Stimulated activated CD8-positive, alpha-beta memory T cell treated with anti-CD3 and anti-CD28 coated beads, Interleukin-15, amount 100 ng/mL, for 24 hours (primary cell): ENCODE measurements at places on chromosomes 1 and 21.

DNA sequence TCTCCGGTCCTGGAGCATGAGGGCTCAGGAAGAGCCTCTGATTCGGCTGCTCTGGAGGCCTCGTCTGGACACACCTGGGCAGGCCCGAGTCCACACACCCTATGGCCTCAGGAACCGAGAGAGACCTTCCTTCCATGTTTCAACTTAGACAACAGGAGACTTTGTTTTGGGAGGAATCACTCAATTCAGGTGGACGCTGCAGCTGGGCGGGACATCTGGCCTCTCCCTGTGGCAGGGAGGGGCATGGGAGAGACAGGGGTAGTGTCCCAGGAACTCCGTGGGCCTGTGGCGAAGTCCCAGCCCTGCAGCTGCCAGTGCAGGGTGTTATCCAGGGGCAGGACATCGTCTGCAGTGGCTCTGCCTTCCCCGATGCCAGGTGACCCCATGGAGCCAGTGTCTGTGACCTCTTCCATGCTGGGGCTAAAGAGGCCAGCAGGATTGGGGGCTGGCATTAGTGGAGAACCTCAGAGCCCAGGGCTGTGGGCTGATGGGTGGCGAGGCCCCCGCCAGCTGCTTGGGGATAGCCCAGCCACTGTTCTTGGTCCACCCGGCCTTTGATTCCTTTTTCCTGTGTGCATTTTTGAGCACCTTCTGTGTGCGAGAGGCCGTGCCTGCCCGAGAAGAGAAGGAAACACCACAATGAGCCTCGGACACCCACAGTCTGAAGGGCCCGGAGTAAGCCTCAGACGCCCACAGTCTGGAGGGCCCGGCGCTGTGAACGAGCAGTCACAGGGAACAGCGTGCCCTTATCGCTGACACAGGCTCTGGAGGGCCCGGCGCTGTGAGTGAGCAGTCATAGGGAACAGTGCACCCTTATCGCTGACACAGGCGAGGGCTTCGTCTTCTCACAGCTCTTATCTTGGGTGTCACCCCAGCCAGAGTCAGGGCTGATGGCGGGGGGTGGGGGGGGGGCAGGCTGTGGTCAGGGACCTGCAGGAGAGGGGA, 6.2 kb downstream of the COL18A1 start:
- no peak for DNase-seq

DNA sequence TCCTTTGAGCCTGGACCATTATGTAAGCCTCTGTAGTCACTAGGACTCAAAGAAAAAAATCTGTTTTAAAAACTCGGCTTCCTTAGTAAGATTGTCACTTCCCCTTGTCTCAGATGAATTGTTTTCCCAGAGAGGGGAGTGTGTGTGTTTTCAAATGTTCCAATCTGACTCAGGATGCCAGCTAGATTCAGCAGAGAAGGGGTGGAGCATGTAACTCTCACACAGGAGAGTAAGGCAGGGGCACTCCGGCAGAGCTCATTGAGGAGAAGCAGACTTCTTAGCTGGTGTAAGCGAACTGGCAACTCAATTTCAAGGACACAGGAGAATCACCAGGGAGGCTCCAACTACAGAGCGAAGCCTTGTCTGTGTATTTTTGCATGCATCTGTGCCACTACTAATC, 623.2 kb downstream of the LMO4 start:
- DNase-seq = no peak

DNA sequence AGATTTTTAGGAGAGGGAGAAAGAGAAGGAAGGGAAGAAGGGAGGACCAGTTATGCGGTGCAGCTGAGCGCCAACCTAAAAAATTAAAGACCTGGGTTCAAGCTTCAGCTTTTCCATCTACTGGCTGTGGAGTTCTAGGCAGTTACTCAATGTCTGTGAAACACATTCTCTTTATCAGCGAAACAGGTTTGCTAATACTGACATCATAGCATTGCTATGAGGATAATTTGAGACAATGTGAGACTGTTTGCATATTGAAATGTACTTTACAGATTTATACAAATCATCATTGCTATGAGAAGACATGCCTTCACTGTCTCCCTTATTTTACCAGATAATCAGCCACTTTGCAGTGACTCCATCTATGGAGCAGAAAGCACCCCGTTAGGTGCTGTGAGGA, 222.9 kb upstream of the SGIP1 start:
- DNase-seq = no peak

- no peak for DNase-seq
Measured at GRCh38 chr1:12495725-12496124, 122.3 kb downstream of the DHRS3 start.

GRCh38 chr1:183915625-183916510, 110.9 kb downstream of the RGL1 start:
- peak; percentile 12 for DNase-seq

DNA sequence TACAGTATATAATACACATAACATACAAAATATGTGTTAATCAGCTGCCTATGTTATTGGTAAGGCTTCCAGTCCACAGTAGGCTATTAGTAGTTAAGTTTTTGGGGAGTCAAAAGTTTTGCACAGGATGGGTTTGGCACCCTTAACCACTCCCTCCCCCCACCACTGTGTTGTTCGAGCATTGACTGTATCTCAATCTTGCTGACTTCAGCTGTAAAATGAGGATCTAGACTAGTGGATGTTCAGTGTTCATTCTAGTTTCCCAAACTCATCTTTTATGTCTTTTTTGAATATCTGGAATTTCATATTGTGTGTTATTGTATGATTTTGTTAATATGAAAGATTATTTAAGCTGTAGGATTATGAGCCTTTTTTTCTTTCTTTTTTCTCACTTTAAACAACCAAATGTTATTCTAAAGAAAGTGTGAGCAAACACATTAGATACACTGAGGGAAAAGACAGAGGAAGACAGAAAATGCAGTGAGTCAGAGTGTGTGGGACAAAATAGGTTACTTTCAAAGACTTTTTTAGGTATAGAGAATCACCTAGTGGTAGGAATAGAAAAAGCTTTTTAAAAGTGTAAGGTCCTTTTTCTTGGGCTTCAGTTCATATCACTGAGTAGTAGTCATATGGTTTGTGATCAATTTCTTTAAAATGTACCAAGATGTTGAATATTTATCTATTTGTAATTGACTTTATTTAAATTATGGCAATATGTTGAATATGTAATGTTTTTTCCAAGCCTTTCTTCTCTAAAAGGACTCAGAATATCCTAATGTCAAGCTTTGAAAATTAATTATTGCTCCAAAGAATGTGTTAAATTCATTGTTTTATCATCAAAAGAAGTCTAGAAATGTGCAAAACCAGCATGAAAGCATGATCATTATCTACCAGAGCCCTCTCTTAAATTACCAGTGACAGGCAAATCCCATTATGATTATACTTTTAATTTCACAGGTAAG, 17.9 kb upstream of the CENPF start:
- no peak for DNase-seq

DNA sequence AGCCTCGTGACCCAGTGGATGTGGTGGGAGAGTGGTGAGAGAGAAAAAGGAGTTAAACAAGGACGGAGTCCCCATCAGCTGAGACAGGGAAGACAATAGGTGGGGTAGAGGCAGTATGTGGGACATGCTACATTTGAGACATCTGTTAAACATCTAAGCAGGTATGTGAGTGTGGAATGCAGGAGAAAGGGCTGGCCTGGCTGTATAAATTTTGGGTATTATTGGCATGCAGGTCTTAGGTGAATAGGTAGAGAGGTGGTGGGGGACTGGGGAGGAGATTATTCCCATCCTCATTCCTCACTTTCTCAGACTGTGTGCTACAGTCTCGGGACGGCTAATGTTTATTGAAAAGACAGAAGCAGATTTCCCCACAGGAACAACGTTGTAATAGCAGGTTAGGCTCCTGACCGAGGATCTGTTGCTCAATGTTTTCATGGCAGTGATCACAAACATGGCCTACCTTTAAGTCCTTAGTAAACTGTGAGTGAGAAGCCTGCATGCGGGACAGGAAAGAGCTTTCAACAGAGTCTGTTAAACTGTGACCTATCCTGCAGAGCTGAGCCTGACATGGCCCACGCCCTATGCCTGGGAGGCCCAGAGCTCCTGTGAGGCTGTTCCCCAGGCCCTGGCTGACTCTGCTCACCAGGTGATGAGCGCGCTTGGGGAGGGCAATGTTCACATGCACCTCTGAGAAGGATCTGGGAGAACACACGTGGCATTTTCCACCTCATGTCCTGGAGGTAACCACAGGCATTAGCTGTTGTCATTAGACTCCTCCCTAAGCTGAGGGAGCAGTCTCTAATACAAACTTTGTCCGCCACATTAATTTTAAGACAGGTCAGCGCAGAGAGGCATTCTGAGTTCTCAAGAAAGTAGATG, 16.5 kb downstream of the VSIG8 start:
- DNase-seq = no peak

GRCh38 chr1:167138703-167139102, 44.8 kb downstream of the STYXL2 start:
- DNase-seq = no peak

- DNase-seq = no peak
Measured at GRCh38 chr1:174957829-174958228, 41.9 kb upstream of the CACYBP start.

- no peak for DNase-seq
Measured at GRCh38 chr1:176174108-176174507, 33.0 kb downstream of the COP1 start.

GRCh38 chr1:47405697-47406096, 10.4 kb upstream of the FOXE3 start:
- DNase-seq = no peak

- no peak for DNase-seq
Measured at GRCh38 chr1:44643721-44644334, 30.5 kb downstream of the TMEM53 start.

DNA sequence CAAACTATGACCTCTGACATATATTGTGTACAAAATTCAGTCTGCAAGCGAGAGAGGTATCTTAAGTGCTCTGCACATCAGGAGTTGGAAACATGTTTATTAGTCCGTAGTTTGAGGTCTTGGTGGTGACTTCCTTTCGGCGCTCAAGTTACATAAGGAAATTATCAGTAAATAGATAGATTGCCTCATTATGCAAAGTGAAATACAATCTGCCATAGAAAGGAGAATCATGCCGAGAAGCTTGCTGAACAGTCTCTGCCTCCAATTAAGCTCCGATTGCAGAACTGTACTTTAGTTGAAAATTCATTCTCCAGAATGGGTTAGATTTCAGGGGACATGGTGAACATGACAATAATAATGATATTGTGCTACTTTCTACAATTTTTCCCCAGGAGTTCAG, 271.8 kb downstream of the BRINP2 start:
- no peak for DNase-seq

DNA sequence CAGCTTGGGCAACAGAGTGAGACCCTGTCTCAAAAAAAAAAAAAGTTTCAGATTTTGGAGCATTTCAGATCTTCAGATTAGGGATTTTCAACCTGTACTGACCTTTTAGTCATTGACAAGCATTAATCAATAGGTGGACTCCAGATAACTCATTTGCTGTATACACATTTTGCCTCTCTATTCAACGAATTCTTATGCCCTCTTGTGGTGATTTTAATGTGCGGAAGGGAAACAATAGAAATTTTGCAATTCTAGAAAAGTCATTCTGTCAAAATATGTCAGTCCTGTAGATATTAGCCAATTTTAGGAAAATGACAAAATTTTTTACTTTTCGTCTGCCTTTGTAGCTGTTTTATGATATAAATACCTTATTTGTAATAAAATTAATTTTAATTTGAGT, 11.6 kb upstream of the OR2G2 start:
- DNase-seq = no peak

DNA sequence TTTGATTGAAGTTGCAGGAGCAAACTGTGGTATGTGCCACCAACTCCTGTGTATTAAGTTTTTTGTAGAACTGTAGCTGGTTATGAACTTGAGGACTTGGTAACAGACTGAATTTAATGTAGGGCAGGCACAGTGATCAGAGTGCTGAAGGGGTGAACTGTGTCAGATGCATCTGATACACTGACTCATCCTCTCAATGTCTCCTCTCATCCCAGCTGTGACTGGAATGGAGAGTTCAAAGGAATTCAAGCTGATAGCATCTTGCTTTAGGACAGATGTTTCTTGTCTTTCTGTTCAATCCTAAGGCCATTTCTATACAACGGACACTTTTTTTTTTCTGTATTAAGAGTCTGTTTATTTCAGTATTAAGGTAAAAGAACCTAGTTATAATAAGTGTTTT, 25.0 kb upstream of the GBP1 start:
- DNase-seq = no peak

- DNase-seq = no peak
Measured at GRCh38 chr1:185694081-185694480, 40.1 kb upstream of the HMCN1 start.

DNA sequence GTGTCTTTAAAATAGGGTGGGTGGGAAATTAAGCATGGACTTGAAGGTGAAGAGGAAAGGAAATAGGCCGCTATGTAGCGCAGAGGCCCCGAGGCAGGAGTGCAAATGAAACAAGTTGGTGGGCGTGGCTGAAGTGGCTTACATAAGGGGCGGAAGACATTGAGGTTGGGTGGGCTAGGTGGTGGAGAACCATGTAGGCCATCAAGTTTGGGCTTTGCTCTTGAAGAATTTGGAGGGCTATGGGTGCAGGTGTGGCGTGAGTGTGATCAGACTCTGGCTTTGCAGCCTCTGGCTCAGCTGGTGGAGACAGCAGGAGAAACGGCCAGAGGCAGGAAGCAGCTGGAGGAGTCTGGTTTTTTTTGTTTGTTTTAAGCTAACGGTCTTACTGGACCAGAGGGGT, 6.7 kb downstream of the SLFNL1 start:
- DNase-seq = no peak

DNA sequence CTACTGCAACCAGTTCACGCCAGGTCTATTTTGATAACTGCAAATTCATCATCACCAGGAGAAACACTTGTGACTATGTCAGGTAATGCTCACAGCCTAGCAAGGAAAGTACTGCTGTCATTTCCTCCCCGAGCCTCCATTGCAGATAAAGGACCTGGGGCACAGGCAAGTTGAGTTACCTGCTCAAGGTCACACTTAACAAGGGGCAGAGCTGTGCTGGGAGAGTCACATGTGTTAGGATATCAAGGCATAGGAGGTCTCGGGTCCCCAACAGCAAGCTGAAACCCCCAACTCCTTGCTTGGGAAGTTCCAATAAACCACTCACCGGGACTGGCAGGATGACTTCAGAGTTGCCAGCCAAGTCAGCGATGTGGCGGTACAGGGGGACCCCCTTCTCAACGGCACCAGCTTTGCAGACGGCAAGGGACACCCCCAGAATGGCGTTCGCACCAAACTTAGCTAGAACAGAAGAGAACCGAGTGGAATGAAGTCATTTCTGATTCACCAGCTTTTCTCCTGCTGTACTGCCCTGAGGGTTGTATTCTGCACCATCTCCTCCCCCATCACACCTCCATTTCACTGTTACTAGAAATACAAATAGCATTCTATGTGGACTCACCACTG, 11.6 kb downstream of the ENO1 start:
- no peak for DNase-seq

GRCh38 chr1:214660900-214661299, 57.9 kb downstream of the CENPF start:
- no peak for DNase-seq
